Pancreas (tissue), 10 donors: ENCODE measurements at places on chromosomes 1 and 21. TPM values are rescaled to one million over a fixed set of nuclear protein-coding genes. Genes with fewer than 3 reads are reported as not detected.

IGSF21 gene
- total RNA-seq: 0.92 TPM

JMJD4 gene
- total RNA-seq: 9.9 TPM

PLCH2 gene
- 3.4 TPM for total RNA-seq

DNA sequence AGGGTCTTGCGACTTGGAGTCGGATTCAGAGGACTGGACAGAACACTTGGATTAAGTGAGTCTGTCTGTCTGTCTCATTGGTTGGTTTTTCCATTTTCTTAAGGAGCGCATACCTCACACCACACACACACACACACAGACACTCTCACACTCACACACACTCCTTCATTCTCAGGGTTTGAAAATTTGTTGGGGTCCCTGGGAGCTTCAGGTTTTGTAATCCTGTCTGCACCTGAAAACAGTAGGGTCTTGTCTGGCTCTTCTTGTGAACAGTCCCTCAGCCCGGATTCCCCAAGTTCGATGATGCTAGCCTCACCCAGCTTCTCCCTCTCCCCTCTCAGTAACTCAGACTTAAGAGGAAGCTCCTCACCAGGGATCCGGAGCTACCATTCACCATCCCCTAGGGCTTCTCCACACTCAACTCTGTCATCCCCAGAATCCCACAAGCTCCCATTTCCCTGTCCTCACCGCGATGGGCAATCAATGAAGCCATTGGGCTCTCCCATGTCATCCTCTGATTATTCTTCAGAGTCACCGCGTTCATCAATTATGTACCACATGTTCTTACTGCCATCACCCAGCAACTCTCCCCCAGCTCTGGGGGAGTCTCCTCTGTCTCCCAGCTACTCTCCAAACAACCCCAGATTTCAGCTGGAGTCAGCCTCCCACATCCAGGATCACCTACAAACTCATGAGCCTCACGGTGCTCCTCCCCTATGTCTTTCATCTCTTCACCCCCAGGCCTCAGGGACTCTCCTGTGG, 1530.9 kb upstream of the TPTE start:
- no peak for DNase-seq

- no peak for DNase-seq
Observed at GRCh38 chr21:44929799-44930542, 9.3 kb upstream of the ITGB2 start.

- no peak for DNase-seq
Observed at GRCh38 chr1:55682198-55682597, 467.0 kb upstream of the USP24 start.

HES3 gene
- not detected for total RNA-seq

GRCh38 chr1:232486006-232486405, 143.9 kb downstream of the SIPA1L2 start:
- DNase-seq: no peak

DNA sequence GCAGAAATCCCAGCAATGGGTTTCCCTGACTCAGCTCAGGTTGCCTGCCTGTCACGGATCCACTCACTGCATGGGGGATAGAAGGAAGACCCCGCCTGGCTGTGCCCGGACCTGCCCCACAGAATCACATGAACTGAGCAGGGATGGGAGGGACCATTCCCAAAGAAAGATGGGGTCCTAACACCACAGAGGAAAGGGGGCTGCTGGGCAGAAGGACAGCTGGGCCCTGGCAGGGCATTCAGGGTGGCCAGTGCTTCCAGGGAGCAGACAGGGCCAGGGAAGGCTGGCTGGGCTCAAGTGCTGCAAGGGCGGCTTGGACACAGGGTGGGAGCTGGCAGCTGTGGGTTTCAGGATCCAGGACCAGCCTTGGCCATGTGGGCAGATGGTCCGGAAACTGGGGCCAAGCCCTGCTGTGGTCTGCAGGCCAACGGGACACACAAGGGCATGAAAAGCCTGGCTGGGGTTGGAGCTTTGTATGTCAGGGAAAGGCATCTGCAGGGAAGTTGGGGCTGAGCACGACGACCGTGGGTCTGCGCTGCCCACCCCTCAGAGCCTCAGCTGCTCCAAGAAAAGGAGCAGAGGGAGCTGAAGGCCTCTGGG, 723.9 kb downstream of the PTPRU start:
- DNase-seq: no peak

- DNase-seq: peak; percentile 84
Observed at GRCh38 chr1:155206891-155207805, 549 bp downstream of the THBS3 start.

DNA sequence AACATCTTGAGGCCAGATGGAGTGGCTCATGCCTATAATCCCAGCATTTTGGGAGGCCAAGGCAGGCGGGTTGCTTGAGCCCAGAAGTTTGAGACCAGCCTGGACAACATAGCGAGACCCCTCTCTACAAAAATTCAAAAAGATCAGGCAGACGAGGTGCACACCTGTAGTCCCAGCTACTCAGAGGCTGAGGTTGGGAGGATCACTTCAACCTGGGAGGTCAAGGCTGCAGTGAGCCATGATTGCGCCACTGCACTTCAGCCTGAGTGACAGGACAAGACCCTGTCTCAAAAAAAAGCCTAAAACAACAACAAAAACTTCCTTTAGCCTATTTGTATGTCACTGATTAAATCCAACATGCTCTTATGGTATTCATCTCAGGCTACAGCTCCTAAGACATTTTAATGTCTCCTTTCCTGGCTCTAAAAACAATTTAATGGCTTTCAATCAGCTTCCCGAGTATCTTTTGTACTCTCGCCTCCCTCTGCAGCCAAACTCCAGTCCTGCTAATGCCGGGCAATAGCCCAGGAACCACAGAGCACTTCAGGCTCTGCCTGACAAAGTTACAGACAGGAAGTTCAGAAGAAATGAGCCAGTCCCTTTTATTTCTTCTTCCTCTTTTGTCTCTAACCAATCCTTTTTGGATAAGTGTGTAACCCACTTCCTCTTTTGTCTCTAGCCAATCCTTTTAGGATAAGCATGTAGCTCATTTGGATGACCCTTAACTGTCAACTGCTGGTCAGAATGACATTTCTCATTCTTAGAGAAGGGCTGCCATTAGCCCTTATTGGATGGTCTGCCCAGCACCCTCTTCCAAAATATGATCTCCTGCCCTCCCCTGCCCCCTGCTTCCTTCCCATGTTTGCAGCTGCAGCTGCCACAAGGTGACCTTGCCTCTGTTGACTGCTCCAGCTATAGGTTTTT, 6.6 kb upstream of the DOP1B start:
- DNase-seq: no peak

- no peak for DNase-seq
Observed at GRCh38 chr1:64755361-64755760, 10.5 kb downstream of the RAVER2 start.

DNA sequence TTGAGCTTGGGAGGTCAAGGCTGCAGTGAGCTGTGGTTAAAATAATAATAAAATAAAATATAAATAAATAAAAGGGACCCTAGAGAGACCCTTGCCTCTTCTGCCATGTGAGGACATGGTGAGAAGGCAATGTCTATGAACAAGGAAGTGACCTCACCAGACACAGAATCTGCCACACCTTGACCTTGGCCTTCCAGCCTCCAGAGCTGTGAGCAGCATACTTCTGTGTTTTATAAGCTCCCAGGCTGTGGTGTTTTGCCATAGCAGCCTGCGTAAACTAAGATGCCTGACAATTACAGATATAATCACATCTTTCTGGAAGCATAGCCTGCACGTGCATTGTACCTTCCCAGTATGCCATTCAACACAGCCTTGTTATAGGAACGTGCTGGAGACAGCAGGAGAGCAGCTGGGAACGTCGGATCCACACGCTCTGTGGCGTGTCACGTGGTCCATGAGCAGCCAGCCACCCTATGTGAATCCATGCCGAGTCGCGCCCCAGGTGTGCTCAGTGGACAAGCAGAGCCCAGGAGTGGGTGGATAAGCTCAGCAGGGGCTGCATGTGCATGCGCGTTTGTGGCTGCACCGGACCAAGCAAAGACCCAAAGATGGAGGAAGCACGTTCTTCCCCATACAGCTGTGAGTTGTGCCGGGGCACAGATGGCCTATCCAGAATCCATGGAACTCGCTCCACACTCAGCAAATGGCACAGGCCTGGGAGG, 17.8 kb downstream of the WNT9A start:
- DNase-seq: peak; percentile 14

DNA sequence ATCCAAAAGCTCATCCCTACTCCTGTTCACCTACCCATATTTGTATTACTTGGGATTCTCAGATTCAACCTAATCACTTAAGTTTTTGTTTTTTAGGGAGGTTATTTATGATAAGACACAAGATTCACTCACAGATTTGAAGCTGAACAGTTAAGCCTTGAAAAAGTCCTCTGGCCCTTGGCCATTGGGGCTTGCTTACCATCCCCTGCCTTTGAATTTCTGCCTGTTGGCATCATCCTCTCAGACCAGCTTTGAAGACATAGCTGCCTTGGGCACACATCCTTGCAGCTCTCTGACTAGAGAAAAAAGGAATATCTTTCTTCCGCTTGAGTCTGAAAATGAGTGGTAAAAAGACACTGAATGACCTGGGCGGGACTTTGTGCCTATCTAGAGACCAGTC, 41.8 kb upstream of the RALGPS2 start:
- DNase-seq: no peak

- DNase-seq: no peak
Observed at GRCh38 chr1:237012361-237012760, 8.1 kb upstream of the MT1HL1 start.

DNA sequence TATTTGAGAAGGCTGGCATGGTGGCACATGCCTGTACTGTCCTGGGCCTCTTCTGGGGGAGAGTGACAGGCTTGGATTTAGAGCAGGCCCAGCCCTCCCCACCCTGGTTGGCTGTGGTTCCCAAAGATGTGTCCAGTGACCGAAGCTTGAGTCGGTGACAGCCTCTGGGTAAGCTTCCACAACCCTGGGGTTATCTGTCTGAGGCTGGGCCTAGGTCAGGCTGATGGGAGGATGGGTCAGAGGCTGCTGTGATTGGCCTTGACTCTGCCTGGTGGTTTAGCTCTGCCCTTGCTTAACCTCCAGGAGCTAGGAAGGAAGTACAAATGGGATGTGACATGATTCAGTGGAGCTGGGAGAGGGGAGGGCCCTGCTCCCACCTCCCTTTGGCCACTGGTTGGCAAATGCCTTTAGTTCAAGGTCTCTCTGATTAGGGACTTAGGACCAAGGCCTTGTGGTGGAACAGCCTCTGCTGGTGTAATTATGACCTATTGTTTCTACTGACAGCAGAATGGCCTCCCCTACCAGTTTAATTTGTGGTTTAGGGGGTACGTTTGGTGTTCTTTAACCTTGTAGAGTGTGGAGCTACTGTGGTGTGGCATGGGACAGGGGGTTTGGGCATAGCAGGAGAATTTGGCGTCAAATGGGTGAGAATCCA, 16.6 kb downstream of the NUDC start:
- no peak for DNase-seq

PERM1 gene
- total RNA-seq: not detected

DNA sequence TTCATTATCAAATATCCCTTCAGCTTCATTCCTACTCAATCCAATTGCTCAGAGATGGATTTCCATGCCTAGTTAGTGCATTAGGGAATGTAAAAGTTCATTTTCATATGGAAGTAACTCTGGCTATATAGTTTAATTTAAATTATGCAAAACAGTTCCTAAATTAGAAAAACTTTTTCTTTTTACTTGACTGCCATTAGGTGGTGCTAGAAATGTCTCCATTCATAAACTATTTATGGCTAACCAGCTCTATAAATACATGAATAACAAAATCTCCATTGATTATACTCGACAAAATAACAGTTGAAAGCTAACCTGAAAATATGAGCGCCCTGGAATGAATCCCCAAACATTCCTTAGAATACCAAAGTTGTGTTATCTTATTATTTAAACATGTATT, 311.4 kb downstream of the USH2A start:
- no peak for DNase-seq

DNA sequence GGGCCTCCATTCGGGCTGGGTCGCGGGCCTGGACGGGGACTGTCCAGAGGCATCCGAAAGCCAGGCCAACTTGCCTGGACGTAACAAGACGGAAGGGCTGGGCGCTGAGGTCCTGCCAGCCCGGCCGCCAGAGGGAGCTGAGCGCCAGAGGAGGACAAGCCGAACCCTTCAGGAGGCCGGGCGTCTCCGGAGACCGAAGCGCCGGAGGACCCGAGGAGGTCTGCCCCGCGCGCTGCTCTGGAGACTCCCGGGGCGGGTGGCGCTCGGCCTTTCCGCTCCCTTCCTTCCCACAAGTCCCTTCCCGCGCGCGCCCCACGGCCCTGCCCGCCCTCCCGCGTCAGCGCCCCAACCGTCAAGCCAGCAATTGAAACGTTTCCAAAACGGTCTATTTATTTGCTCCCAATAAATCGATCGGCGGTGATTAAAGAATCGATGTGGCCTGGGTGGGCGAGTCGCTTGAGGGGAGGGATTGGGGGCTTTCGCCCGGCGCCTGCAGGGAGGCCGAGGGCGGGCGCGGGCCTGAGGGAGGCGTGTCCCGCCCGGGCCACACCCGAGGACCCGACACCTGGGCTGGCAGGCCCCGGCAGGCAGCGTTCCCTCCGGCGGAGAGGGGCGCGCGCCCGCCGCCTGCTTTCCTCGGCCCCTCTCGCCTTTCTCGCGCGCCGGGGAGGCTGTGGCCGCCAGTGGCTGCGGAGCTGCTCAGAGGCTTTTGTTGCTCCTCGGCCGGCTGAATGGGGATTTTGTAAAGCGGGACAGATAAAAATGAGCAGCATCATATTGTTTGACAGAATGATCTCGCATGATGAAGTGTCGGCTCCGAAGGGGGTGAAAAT, 5.2 kb upstream of the FOXD3 start:
- peak; percentile 73 for DNase-seq

GRCh38 chr1:179327679-179328078, 34.1 kb downstream of the SOAT1 start:
- no peak for DNase-seq

NGF gene
- not detected for total RNA-seq

NCF2 gene
- 24.5 TPM for total RNA-seq

GRCh38 chr1:65581119-65581518, 160.7 kb downstream of the LEPR start:
- DNase-seq: no peak

SPRR2B gene
- total RNA-seq: not detected

GRCh38 chr1:228884196-228884595, 148.9 kb downstream of the RHOU start:
- no peak for DNase-seq

GRCh38 chr1:221100611-221101010, 221.4 kb downstream of the HLX start:
- no peak for DNase-seq

NR5A2 gene
- 77.8 TPM for total RNA-seq

DNA sequence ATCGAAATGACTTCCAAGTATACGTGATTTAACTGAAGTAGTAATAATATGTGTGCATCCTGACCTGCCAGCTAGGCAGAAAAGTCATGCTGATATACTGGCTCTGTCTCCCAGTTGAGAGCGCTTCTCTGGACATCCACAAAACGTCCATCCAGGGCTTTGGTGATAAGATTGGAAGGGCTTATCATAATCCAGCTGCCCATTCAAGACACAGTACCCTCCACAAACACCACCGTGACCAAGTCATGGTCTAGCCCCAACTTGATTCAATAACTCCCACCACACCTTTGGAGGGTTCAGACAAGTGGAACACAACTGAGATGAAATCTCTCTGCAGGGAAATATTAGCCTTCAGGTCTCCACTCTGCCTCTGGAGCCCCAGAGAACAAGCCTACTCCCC, 76.2 kb downstream of the CD46 start:
- DNase-seq: no peak

PCP4L1 gene
- not detected for total RNA-seq

GRCh38 chr1:152461544-152461943, 47.5 kb upstream of the CRNN start:
- peak; percentile 63 for DNase-seq

CFHR4 gene
- total RNA-seq: 0.35 TPM

MIS18A gene
- 2.3 TPM for total RNA-seq

SLC30A2 gene
- total RNA-seq: 42.2 TPM
